ENCODE measurements at places on chromosomes 3 and 15.

DNA sequence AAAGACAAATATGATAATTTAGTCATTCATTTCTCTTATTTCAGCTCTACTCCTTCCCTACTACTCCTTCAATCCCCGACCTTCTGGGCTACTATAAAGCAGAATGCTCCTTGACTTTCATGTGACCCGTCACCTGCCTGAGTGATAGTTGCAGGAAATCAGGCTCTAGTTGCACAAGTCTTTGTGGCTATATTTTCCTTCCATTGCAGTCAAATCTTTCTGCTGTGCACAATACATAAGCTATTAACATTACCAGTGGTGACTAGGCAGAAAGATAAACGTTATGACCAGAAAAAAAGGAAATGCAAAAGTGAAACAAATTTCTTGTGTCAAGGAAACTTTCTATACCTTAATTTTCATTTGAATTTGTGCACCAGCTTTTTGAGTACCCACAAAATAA lies 2.3 kb downstream of the SUCNR1 start:
- DNase-seq: no peak

DNA sequence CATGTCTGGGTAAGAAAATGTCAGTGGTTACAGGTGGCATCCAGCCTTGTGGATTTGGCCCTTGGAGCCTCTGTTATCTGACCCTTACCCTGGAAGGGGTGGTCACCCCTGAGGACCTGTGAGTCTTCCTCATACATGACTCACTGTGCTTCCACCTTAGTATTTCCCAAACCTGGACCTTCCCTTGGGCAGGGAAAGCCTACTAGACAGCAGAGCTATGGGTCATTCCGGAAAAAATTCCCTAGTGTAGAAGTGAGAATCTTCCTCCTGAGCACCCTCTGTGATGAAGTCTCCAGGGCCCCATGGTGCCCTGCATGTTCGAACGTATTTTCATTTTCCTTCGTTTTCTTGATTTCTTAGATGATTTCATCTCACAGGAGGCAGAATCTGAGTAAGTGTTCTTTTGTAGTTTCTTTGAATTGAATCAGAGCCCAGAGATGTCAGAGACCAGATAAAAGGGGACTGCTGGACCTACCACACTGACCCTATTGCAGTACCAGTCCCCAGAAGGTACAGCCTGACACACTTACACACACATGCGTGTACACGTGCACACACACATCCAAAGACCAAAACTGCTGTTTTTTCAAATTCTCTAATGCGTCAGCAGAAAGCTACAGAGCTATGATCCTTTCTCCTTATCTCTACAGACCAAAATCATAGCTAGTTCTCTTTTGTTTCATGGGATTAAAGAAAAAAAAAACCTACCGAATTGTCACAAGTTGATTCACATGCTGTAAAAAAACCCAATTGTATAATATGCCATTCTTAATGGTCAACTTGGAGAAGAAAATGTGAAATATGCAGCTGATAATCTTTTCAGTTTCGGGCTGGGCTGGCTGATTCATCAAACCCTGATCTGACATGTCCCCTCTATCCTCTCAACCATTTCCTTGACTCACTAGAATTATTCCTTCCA lies 50.5 kb upstream of the ARHGEF3 start:
- DNase-seq: no peak

GRCh38 chr3:126292318-126293070 lies 64.7 kb downstream of the KLF15 start:
- DNase-seq: no peak

DNA sequence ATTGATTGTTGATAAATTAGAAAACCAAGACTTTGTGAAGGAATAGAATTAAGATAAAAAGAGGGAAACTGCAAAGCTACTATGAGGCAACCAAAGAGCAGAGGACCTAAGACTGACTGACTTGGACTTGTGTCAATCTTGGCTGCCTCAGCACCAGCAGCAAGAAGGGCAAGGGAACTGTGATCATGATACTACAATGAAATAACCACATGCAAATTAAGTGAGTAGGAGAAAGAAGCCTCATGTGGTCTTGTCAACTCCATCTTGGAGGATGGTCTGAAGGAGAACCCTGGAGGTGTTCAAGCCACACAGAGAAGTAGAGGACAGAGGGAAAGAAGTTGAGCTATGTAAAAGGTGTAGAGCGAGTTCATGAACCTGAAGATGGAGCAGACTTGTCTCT lies 47.3 kb upstream of the THRB start:
- DNase-seq: no peak

GRCh38 chr3:187960820-187961219 lies 193.1 kb upstream of the LPP start:
- no peak for DNase-seq

DNA sequence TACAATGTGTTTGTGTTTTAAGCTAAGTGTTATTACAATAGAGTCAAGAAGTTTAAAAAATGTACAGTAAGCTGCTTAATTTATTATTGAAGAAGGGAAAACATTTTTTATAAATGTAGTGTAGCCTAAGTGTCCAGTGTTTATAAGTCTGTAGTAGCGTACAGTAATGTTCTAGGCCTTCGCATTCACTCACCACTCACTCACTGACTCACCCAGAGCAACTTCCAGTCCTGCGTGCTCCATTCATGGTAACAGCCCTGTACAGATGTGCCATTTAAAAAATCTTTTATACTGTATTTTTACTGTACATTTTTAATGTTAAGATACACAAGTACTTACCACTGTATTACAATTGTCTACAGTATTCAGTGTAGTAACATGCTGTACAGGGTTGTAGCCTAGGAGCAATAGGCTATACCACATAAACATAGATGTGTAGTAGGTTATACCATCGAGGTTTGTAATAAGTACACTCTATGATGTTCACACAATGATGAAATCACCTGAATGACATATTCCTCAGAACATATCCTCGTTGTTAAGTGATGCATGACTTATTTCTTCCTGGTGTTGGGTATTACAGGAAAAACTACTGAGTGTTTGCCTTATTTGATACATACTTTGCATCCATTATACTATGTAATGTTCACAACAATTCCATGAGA lies 156.6 kb upstream of the NUDT16 start:
- DNase-seq: no peak

DNA sequence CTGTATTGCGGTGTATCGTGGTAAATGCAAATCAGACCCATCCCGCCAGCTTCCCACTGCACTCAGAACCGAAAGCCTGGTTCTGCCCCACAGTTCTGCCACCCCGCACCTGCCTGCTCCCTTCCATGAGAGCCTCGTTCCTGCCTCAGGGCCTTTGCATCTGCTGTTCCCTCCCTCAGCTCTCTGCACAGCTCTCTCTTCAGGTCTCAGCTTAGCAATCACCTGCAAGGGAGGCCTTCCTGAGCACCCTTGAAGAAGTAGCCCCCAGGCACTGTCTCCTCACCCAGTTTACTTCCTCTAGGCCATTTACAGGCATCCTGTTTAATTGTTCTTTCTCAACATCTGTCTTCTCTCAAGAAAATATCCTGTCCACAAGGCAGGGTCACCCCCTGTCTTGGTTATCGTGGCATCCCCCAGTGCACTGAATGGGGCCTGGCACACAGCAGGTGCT lies 13.3 kb upstream of the IQSEC1 start:
- no peak for DNase-seq

DNA sequence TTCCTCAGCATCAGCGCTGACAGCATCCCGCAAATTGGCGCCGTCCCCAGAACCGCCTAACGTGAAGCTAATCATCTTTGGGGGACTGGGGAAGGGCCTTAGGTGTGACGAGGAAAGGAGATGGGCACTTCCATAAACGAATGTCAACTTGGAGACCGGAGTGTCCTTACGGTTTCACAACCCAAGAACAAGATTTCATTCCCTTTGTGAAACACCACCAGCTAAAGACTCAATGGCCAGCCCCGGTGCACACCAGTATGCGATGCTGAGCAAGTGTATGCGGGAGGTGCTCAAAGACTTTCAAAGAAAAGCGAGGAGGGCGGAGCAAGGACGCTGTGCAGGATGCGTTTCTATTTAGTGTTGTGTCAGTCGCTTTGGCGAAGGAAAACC lies 759 bp upstream of the TTBK2 start:
- peak; percentile 54 for DNase-seq

DNA sequence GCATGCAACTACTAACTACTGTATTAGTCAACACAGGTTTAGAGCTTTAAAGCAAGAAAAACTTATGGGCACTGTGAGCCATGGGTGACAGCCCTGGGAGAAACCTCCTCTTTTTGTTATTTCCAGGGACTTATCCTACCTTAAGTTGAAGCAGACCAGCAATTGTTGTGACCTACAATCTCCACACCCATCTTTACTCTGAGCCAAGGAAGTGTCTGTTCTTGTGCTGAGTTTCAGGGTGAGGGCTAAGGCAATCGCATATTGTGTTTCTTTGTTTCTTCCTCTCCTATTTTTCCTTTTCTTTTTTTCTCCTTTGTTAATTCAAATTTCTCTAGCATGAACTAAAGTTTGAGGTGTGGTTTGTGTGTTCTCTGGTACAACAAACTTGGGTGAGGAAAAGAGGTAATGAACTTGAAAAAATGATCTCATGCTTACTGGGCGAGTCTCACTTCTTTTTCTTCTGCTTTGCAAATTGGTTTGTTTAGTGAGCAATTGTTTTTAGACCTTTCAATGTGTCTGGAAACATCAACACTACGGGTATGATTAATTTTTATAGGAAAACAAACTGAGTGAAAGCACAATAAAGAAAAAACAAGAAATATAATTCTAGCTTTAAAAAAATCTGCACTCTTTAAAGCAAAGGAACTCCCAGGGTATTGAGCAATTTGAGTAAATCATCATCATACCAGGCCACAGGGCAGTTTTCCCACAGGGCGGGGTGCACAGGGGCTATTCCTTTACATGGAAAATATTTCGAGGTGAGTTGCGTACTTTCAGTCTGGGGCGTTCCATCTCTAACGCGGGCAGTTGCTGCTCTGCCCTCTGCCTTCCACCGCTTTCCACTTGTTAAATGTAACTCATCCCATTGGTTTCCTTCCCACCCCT lies 2.7 kb downstream of the UPK1B start:
- no peak for DNase-seq

GRCh38 chr3:159829539-159830227 lies 159.0 kb upstream of the IL12A start:
- no peak for DNase-seq

- DNase-seq: no peak
Observed at GRCh38 chr15:57747206-57747896, 40.8 kb downstream of the POLR2M start.

GRCh38 chr3:94417963-94418455 lies 355.1 kb downstream of the NSUN3 start:
- no peak for DNase-seq

- no peak for DNase-seq
Observed at GRCh38 chr15:67495585-67495984, 25.3 kb upstream of the C15orf61 start.

- peak; percentile 19 for DNase-seq
Observed at GRCh38 chr15:65641768-65642475, 20.2 kb downstream of the SLC24A1 start.

- DNase-seq: no peak
Observed at GRCh38 chr3:16148783-16149182, 25.7 kb upstream of the GALNT15 start.

DNA sequence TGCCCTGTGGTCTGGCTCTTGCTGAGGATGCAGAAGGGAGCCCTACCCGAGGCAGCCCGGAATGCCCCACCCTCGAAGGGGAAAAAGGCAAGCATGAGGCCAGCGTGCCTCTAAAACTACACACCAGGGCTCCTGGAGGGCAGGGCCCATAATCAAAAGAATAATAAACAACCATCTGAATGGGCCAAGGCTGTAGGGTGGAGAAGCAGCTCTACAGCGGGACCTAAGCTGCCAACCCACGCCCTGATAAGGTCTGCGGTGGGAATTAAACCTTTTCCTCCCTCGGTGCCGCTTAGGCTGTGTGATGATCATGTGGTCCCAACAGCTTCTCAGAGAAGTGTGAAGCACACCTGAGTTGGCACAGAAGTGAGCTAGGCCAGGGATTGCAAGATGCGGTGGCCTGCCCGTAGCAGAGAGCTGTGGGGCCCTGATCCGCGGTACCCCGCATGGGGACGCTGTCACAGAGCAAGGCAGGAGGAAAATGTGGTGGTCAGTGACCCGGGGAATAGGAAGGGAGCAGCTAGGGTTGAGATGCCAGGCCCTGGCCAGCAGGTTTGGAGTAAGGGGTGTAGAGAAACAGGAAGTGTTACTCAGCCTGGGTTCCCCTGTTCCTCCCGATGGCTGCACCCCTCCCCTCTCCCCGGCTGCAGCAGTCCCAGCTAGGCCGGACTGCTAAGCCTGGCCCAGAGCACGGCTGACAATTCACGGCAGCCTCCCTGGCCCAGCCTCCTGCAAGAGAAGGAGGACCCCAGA lies 1.1 kb upstream of the C15orf62 start:
- DNase-seq: no peak

DNA sequence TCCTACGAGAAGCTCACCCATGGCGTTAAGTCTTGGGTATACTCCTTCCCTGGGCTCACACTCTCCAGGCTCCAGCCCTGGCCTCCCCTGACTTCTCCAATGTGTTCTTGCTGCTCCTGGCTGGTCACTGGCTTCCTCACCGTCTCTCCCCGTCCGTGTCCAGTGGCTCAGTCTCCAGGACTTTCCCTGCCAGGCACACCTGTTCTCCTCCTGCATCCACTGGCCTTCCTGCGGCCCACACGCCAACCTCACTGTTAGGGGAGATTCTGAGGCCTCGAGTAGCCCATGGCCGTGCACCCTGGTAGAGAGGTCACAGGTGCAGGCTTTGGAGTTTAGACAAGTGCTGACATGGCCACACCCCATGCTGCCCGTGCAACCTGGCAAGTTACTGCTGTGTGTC lies 91.9 kb upstream of the SNRPA1 start:
- DNase-seq: no peak

- no peak for DNase-seq
Observed at GRCh38 chr3:107562969-107563529, 40.3 kb downstream of the BBX start.

GRCh38 chr15:100601163-100601562 lies 821 bp downstream of the LINS1 start:
- no peak for DNase-seq

GRCh38 chr3:176354843-176355242 lies 842.4 kb downstream of the TBL1XR1 start:
- no peak for DNase-seq

DNA sequence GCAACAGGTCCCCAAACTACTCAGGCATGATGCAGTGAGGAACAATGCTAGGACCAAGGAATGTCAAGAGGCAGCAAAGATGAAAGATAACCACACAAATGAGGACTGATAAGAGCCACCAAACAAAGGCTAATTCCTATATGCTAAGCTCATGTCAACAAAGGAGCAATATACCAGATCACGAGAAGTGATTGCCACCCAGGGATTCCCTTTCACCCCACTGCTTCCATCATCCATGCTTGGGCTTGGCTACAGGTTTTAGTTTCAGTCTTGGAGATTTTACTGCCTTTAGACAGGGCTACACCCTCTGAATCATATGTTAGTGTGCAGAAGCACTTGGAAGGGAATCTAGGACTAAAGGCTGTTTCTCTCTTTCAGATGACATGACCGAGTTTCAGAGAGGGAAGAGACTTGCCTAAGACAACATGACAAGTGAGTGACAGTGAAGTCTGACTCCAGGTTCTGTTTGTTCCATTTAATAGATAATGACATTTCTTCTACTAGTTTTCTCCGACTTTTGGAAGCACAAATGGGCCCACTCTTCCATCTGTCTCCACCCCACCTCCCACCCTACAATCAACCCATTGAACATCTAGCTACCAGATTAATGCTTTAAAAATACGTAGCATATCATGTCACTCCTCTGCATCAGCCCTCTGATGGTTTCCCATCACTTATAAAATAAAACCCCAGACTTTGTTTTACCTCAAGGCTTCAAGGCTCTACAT lies 173.5 kb upstream of the LRRN1 start:
- no peak for DNase-seq
